ENCODE measurements at places on chromosomes 11 and 22.

DNA sequence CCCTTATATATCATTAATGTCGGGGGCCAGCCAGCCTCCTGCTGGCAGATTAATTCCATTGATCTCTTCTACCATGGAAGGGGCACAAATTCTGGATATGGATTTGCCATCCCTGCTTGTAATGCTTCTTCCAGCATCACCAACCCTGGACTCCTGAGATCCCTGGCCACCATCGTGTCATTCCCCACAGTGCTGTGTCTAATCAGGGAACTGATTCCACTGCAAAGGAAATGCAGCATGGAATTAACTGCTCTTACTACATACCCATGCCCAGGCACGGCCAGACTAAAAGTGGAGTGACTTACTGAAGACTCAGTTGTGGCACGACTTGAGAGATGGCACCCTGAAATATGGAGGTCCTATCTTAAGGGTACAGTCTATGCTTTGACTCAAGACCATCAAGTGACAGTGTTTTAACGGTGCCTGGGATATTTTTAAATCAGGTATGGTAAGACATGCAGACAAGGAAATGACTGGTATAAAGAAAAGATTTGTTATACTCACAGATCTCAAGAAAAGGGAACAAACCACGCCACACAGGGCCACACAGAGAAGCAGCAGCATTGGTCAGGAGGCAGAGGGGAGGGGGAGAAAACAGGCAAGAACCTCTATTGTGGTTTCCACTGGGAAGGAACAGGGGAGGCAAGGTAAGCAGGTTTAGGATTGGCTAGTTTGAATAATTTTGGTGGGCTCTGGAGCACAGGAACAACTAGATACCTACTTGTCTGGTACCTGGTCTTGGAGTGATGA lies 65.1 kb downstream of the IGLL5 start:
- DNase-seq: no peak

- DNase-seq: no peak
These were observed 32.1 kb downstream of the UQCR10 start for GRCh38 chr22:29799217-29799680.

DNA sequence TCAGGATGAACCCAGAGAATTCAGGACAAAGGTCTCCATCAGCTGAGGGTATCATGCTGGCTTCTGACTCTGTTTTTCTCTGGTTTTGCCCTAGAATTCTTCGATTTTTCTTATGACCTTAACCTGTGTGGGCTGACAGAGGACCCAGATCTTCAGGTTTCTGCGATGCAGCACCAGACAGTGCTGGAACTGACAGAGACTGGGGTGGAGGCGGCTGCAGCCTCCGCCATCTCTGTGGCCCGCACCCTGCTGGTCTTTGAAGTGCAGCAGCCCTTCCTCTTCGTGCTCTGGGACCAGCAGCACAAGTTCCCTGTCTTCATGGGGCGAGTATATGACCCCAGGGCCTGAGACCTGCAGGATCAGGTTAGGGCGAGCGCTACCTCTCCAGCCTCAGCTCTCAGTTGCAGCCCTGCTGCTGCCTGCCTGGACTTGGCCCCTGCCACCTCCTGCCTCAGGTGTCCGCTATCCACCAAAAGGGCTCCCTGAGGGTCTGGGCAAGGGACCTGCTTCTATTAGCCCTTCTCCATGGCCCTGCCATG lies 16.8 kb downstream of the SERPING1 start:
- no peak for DNase-seq

DNA sequence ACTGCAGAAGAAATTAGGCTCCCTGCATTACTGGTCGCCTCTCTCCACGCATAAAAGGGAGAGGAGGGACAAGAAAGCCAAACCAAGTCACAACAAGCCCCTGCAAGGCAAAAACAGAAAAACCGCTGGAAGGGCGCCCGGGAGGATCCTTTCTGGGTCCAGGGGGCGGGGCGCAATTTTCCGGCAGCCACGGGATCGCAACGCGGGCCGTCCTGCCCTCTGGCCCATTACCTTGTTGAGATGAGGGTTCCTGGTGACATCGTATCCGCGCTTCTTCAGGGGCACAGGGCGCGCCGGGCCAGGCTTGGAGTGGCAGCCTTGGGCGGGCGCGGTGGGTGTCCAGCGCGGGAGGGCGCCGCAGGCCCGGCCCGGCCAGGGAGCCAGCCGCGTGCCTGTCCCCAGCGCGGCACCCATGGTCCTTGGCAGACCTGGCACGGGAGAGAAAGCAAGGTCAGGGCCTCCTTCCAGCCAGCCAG lies 847 bp downstream of the ME3 start:
- no peak for DNase-seq

DNA sequence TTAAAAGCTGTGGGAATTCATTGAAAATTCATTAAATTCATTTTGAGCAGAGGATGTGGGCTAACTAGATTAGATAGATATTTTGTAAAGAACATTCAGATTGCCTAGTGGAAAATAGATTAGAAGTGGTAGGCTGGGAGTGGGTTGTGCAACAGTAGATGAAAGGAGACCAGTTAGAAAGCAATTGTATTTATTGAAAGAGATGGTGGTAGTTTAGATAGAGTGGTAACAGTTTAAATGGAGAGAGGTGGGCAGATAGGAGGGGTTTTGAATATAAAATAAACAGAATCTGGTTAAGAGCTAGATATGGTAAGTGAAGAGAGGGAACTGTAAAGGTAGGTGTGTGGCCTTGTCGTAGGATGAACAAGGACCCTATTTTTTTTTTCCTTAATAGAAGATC lies 34.5 kb downstream of the METTL15 start:
- no peak for DNase-seq

DNA sequence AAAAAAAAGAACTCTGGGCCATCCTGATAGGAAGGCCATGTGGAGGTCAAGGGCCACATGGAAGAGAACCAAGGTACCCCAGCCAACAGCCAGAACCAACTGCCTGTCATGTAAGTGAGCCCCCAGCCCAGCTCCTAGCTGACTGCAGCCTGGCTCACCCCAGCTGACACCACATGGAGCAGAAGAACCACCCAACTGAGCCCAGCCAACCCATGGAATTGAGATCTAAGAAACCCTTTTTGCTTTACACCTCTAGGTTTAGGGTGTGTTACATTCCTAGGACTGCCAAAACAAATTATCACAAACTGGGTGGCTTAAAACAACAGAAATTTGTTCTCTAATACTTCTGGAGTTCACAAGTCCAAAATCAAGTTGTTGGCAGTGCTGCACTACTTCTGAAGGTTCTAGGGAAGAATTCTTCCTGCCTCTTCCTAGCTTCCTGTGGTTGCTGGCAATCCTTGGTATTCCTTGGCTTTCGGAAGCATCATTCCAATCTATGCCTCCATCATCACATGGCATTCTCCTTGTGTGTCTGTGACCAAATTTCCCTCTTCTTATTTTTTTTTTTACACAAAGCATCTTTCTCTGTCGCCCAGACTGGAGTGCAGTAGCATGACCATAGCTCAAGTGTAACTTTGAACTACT lies 4.4 kb downstream of the C11orf86 start:
- no peak for DNase-seq
